Pancreas (tissue), 10 donors: ENCODE measurements at places on chromosomes 16 and 17. TPM values are rescaled to one million over a fixed set of nuclear protein-coding genes. Genes with fewer than 3 reads are reported as not detected.

MEFV gene
- total RNA-seq: 0.20 TPM

ASGR2 gene
- total RNA-seq: not detected

- peak; percentile 79 for DNase-seq
Measured at GRCh38 chr17:2025622-2026309, 632 bp upstream of the RTN4RL1 start.

- DNase-seq: no peak
Measured at GRCh38 chr16:89358030-89359005, 132.0 kb downstream of the ANKRD11 start.

DNA sequence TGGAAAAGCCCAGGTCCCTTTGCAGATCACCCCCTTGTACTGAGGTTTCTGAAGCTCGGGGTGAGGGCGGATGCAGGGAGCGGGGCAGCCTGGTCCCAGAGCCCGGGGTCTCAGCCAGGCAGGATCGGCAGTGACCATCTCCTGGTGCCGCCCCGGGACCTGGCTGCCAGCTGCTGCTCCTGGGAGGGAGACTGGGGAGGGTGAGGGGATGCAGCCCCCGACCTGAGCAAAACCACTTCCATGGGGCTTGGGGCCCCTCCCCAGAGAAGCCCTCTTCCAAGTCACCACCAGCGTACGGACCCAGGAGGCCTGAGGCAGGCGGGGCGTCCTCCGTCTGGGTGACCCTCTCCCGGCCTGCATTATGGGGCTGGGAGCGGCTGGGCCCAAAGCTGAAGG, 14.8 kb downstream of the CD7 start:
- peak; percentile 32 for DNase-seq

KRTAP1-5 gene
- total RNA-seq: not detected

- peak; percentile 94 for DNase-seq
Measured at GRCh38 chr17:29591737-29592608, 959 bp upstream of the ANKRD13B start.

GRCh38 chr17:19928299-19928698, 49.3 kb downstream of the AKAP10 start:
- no peak for DNase-seq

- no peak for DNase-seq
Measured at GRCh38 chr17:57601143-57601735, 143.9 kb downstream of the CCDC182 start.

GRB7 gene
- total RNA-seq: 27.5 TPM

GRCh38 chr16:28087675-28088300, 24.3 kb upstream of the GSG1L start:
- no peak for DNase-seq

GRCh38 chr16:82264756-82265155, 94.7 kb upstream of the MPHOSPH6 start:
- no peak for DNase-seq

GRCh38 chr17:34389126-34389750, 26.2 kb upstream of the CCL1 start:
- DNase-seq: no peak

DNA sequence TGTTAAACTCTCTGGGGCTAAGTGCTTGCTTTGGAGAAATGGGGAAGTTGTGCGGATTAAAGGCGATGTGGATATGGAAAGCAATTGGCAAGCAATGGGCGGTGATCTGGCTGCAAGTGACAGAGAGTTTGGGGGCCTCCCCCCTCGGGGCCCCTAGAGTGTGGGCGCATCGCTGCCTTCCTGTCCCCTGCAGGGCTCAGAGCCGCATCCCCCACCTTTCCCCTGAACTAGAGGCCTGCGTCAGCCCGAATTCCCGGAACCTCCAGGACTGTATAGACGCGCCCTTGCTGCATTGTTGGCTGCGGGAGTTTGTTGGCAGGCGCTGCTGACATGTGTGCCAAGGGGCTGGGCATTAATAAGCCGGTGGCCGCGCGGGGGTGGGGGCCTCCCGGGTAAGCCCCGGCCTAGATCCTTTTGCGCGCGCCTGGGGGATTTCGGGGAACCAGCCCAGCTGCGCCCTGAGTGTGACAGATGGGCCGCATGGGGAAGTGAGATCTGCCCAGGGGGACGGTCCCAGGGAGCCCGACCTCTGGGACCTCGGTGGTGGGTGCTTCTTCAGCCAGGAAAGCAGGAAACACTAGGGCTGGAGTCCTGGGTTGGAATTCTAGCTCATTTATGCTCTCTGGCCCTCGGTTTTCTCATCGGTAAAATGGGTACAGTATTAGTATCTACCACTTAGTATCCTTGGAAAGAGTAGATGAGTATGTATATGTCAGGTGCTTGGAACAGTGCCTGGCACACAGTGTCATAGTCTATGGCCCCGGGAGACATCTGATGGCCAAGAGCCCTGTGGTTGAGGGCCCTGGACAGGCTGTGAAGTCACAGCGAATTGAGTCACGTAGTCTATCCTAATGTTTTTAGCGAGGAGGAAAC, 1.0 kb downstream of the EEF2K start:
- peak; percentile 88 for DNase-seq

MAP2K3 gene
- total RNA-seq: 16.4 TPM

KRTAP3-2 gene
- total RNA-seq: not detected

SLC52A1 gene
- not detected for total RNA-seq

KIF18B gene
- 0.14 TPM for total RNA-seq

- no peak for DNase-seq
Measured at GRCh38 chr17:9402590-9403199, 172.9 kb downstream of the STX8 start.

ZNF385C gene
- total RNA-seq: 1.5 TPM

DNA sequence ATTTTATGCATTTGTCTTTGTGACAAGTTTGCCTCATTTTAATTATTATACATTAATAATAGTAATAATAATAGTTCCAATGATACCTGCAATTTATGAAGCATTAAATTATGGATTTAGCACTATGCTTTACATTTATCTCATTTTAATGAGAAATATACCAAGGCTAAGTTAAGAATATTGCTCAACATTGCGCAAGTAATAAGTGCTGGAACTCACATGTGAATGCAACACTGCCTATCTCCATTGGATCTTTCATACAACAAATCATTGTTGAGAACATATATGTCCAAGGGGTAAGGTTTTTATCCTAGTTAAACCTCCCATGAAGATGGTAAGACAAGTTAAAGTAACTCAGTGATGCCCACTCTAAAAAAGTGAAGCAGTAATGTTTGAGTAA, 703.7 kb upstream of the SOX9 start:
- DNase-seq: no peak

- peak; percentile 93 for DNase-seq
Measured at GRCh38 chr17:7851438-7852261, 3.2 kb upstream of the TMEM88 start.

- no peak for DNase-seq
Measured at GRCh38 chr16:28984619-28985135, at the start of gene LAT. Gene LAT, plus strand, starts transcription at chr16:28985052. Its CDS starts 366 bp downstream, at chr16:28985418.

- DNase-seq: no peak
Measured at GRCh38 chr16:27169511-27170071, 33.7 kb upstream of the KDM8 start.

KRT33B gene
- not detected for total RNA-seq
